Hematopoietic multipotent progenitor cell treated with erythropoietin and hydrocortisone succinate and interleukin-3 and kit ligand, for 8 days (in vitro differentiated cells): ENCODE measurements at places on chromosomes 12 and 14.

GRCh38 chr12:99455350-99456035 lies 192.1 kb upstream of the GARIN6 start:
- DNase-seq, result no peak

GRCh38 chr12:65327207-65328076 lies 49.0 kb downstream of the MSRB3 start:
- no peak for DNase-seq

GRCh38 chr12:18281941-18282340 lies 20.6 kb downstream of the PIK3C2G start:
- DNase-seq, result no peak

DNA sequence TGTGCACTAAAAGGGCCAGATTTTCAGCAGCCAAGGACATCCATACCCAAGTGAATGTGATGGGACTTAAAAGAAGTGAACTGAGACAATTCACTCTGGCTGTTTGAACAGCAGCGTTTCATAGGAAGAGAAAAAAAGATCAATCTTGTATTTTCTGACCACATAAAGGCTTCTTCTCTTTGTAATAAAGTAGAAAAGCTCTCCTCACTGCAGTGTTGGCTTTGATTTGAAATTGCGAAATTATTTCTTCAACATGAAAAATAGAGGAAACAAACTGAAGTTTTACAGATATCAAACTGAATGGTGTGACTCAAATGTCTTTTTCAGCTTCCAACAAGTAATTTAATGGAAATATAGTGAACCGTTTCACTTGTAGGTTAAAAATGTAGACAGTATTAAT lies 11.3 kb upstream of the KCNMB4 start:
- no peak for DNase-seq

- no peak for DNase-seq
Measured at GRCh38 chr12:8082808-8083100, 680 bp downstream of the NECAP1 start.

DNA sequence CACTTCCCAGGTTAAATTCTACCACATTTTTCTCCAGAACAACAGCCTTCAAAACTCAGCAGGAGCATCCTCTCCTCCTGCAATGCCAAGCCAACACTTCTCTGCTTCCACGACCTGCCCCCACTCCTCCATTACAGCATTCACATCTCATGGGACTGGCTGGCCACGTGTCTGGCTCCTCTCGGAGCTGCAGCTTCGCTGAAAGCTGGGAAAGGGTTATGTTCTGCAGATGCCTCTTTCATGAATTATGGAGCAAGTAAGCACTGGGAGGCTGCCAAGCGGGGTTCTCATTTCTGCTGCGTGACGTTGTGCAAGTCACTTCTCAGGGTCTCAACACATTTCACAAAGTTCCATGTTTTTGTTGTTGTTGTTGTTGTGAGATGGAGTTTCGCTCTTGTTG lies 142.2 kb upstream of the RFLNA start:
- no peak for DNase-seq

- no peak for DNase-seq
Measured at GRCh38 chr12:29971446-29971845, 187.7 kb upstream of the TMTC1 start.

DNA sequence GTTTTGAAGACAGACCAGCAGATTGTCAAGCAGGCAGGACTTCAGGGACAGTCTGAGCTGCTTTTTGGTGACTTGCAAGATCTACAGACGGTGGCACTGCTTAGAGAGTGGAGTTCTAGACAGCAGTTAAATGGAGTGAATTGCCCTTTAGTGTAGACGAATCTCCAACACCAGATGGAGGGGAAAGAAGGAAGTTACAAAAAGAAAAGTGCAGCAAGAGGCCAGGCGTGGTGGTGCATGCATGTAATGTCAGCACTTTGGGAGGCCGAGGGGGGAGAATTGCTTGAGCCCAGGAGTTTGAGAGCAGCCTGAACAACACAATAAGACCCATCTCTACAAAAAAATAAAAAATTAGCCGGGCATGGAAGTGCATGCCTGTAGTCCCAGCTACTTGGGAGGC lies 8.4 kb upstream of the HHIPL1 start:
- DNase-seq, result no peak

GRCh38 chr12:60872850-60873713 lies 1277.3 kb downstream of the SLC16A7 start:
- no peak for DNase-seq

GRCh38 chr12:1162081-1162760 lies 171.2 kb downstream of the ERC1 start:
- DNase-seq, result no peak
